ENCODE measurements at places on chromosomes 12 and 14.

DNA sequence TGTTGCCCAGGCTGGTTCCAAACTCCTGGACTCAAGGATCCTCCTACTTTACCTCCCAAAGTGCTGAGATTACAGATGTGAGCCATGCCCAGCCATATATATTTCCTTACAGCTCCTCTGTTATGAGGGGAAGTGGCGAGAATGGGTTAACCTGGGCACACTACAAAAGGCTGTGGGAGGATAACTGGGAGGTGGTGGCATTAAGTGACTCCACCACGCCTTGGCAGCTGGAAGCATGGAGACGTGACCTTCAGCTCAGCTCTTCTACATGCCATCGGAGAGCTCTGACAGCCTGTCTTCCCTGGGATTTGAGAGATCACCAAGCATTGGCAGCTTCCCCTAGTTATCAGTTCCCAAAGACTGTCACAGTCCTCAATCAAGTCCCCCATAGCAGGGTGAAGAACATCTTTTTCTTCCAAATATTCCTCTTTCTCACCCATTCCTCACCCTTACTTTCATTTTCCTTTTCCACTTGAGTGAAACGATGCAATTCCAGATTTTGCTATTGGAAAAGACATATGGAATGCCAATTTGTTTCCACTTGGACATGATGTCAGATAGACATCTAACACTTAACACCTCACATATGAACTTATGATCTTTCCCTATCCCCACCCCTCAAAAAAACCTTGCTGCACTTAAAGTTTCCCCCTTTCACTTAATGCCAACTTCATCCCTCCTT is 48.5 kb downstream of the PHLDA1 start:
- DNase-seq = no peak

DNA sequence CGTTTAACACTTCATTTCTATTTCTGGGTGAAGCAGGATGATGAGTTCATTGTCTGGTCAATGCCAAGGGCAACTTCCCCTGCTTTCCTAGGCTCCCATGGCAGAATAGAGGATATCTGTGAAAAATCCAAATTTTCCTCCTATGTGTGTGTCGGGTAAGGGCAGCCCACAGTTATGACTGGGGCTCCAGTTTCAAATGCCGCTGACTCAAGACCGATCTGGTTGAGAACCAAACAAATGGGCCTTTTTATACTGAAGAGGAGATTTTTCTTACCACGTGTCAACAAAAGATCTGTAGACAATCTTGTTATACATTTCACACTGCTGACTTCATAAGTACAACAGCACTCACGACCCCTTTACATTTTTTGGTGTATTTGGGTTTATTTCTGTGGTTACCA is 120.8 kb downstream of the CHST11 start:
- DNase-seq = no peak

DNA sequence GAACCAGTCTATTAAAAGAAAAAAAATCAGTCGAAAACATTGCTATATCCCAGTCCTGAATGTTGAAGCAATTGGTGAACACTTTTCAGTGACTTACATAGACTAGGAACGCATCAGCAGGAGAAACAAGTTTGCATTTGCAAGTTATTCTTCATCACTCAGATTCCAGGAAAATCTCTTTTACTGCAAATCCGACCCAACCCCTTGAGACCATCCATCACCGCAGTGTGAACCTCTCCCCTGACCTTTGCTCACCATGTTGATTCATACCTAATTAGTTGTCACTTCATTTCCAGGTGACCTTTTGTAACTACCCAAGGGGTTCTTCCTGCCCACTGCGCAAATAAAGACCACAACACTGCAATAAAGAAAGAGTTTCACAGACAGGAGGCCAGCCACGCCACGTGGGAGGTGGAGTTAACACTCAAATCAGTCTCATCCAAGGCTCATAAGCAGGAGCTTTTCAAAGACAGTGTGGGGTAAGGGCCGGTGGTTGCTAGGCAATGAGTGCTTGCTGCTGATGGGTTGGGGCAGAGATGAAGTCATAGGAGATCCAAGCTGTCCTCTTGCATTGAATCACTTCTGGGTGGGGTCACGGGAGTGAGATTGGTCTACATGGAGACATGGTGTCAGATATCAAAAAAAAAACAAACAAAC is 241.3 kb upstream of the TMEM132C start:
- no peak for DNase-seq

DNA sequence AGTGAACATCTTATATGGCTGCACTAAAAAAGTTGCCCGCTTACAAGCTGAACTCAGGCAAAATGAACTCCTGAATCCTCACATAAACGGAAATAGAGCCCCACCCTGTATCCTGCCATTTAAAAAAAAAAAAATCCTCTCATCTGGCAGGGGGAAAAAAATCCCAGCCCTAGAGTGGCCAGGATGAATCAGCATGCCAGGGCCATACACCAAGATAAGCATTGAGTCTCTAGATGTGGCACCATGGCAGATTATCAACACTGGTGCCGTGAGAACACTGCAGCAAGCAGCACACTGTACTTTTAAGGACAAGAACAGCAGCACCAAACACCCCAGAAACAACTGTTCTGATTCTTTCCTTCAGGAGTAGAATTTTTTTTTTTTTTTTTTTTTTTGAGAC is 65.5 kb downstream of the RASSF3 start:
- DNase-seq = peak; percentile 80

DNA sequence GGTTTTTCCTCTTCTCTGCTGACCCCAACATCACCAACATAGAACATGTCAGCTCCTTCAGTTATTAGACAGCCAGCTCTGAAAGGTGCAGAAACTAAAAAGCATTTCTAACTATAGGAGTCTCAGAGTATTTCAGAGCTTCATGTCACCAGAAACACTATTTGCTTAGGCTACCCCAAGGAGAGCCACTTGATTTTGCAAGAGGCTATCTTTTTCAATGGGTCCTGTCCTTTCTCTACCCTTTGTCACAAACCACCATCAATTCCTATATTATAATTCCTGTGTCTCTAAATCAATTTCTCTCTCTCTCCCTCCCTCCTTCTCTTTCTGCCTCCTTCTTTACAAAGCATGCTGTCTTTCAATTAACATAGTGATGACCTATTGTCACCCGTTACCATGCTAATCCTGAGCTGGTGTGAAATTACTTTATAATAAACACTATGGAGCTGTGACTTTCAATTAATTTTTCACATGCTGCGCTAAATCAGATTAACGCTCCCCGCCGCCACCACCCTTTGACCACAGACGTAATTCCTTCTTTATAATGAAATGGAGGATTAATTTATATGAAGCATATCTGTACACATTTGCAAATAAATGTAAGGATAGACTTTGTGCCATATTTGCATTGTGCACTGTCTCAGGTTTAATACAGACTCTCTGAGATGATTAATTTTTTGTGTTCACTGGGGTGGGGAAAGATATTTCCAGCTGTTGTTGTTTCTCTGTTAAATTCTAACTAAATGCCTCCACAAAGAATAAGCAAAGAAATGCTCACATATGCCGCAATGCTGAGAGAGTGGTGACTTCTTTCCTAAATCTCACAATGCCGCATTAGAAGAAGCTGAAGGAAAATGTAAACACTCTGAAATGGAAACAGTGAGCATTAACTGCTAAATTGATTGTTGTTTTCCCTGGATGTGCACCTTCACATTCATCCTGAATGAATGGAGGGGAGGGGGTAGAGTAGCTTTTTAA is 418.6 kb downstream of the PDZRN4 start:
- no peak for DNase-seq

GRCh38 chr12:131368668-131369071 is 342.2 kb upstream of the SFSWAP start:
- no peak for DNase-seq

DNA sequence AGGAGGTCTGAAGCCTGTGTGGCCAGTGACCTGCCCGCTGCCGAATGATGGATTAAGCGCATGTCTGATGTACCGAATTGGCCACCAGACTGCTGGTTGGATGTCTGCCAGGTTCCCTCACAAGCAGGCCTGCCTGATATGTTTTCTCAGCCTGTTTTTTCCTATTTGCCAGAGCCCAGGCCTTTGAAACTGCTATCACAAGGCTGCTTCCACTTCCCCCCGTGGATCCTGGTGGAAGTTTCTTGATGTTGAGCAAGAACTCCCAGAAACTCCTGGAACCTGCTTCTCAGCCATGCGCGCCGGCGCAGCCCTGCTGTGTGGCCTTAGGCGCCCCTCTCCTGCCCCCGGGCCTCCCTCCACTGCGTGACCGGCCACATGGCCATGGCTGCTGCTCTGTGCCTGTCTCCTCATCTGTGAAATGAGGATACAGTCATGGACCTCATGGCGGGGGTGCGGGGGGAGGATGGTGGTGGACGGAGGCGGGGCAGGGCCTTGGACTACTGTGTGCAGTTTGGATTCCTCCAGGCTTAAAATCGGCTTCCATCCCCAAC is 56.6 kb downstream of the CALM1 start:
- peak; percentile 94 for DNase-seq

DNA sequence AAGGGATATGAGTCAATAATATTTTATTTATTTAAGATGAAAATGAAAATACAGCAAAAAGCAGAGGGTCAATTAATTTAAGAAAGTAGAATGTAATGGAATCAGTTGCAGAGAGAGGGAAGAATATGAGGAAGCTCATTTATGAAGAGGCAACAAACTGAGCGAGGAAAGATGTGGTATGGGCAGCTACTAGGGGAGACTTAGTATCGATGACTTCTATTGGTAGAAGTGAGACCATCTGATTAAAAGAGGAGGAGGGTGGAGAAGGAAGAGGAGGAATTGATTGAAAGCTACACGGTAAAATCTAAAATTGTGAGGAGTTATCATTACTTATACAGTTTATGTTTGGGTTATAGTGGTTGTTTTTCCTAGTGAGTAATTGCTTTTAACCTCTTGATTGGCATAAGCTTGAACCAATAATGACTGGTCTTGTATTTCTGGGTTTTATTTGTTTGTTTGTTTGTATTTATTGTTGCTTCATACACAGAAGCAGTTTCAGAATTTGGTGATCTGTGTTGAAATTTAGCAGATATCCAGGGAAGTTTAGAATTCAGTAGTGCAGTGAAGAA is 121.0 kb downstream of the LRRIQ1 start:
- DNase-seq = peak; percentile 4

GRCh38 chr12:69028941-69029729 is 96.2 kb upstream of the CPM start:
- DNase-seq = no peak

- DNase-seq = peak; percentile 91
Measured at GRCh38 chr14:21917699-21918436, 244.2 kb upstream of the OR4E1 start.

DNA sequence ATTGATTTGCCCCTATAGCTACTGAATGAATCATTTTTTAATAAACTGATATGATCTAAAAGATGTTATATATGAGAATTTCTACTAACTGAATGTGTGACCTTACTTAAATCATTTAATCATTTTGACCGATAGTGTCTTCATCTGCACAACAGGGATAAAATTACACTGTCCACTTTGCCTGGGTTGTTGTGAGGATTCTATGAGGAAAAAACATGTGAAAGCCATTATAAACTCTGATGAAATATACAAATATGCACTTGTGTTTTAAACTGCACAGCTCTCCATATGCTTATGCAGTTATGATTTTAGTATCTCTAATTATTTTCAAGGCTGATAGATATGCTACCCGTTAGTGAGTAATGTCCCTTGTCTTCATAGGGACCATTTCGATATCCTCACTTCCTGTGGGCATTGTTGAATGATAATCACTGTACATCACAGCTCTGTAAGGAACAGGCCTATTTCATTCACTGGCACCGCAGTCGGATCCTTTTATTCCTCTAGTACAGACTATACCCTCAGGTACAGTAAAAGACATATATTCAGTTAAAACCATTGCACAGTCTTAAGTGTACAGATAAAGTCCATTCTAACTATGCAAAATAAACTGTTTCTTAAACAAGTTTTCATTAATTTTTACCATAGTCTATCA is 88.7 kb upstream of the RAP1B start:
- no peak for DNase-seq

- no peak for DNase-seq
Measured at GRCh38 chr12:124493809-124494750, 73.3 kb downstream of the NCOR2 start.

DNA sequence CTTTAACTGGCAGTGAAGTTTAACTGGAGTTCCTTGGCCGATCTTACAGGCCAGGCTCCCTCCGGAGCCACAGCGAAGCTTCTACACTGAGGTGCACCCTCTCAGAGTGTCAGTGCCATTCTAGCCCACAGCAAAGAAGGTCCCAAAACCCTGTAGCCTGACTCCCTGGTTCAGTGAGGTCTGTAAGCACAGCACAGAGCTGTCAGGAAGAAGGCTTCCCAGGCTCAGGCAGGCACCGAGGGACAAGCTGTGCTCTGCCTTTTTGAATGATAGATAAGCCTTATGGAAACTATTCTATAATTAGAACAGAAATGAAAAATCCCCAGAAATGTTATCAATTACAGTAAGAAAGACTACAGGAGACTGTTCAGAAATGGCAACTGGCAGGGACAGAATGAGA is 40.2 kb downstream of the MOK start:
- no peak for DNase-seq

- DNase-seq = no peak
Measured at GRCh38 chr12:104426926-104427546, 29.7 kb upstream of the CHST11 start.

DNA sequence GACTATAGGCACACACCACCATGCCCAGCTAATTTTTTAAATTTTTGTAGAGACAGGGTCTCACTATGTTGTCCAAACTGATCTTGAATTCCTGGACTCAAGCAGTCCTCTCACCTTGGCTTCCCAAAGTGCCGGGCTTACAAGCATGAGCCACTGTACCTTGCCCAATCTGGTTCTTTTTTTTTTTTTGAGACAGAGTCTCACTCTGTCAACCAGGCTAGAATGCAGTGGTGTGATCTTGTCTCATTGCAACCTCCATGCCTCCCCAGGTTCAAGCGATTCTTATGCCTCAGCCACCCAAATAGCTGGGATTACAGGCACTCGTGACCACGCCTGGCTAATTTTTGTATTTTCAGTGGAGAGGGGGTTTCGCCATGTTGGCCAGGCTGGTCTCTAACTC is 15.4 kb downstream of the MRPL42 start:
- no peak for DNase-seq

- peak; percentile 68 for DNase-seq
Measured at GRCh38 chr12:75877763-75878621, 153.6 kb downstream of the PHLDA1 start.

GRCh38 chr14:101120641-101121507 is 217.4 kb upstream of the RTL1 start:
- no peak for DNase-seq

DNA sequence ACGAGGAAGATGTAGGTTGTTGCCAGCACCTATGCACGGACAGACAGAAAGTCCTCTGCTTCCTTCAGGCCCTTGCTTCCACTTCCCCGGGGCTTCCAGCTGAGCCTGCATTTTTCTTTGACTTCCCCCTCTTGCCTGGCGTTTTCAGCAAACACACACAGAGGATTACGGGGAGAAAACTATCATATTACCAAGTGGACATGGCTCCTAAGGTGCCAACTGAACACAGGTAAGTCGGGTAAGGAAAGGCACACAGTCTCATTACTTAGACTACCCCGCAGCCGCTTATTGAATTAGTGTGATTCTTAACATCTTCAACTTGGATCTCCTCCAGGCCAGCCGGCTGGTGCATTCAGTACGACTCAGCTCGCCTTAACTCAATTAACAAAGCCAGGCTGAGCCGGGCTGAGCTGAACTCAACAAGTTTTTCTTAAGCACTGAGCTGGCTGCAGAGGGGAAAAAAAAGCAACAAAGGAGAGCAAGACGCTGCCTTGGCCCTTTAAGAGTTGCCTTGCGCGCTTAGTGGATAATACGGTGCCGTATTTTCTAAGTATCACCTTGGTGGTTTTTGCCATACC is 19.2 kb upstream of the MAP1LC3B2 start:
- peak; percentile 14 for DNase-seq

- DNase-seq = no peak
Measured at GRCh38 chr12:90045559-90045958, 336.9 kb upstream of the ATP2B1 start.

Data from endothelial cell of umbilical vein (primary cell).